Stimulated activated CD4-positive, alpha-beta T cell treated with anti-CD3 and anti-CD28 coated beads, Interleukin-4, amount 100 ng/mL, for 24 hours (primary cell): ENCODE measurements at places on chromosomes 2 and 18.

- DNase-seq: no peak
Measured at GRCh38 chr18:74113711-74114110, 33.9 kb downstream of the FBXO15 start.

GRCh38 chr2:181394741-181395437 is 62.3 kb upstream of the ITGA4 start:
- no peak for DNase-seq

GRCh38 chr2:232611559-232612218 is 21.7 kb upstream of the EFHD1 start:
- peak; percentile 74 for DNase-seq

- no peak for DNase-seq
Measured at GRCh38 chr2:147773479-147773878, 71.3 kb upstream of the ACVR2A start.

DNA sequence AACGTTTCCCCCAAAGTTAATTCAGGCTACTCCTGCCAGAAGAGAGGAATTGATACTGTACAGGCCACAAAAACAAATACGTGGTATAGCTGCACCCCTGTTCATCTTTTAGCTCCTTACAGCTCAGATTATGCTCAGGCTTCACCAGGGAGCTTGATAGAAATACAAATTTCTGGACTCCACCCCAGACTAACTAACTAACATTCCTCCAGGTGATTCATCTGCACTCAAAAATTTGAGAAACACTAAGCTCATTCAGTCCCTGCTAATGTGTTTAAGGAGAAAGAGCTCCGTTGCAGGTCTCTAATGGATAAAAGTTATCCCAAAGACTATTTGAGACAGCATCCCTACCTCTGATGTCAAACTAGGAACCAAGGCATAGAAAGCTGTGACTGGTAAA is 36.8 kb upstream of the UNC80 start:
- DNase-seq: no peak

- no peak for DNase-seq
Measured at GRCh38 chr2:223959688-223960087, 2.4 kb downstream of the MRPL44 start.

GRCh38 chr2:19670303-19670702 is 231.5 kb downstream of the TTC32 start:
- DNase-seq: no peak

GRCh38 chr18:25443776-25444175 is 91.8 kb upstream of the ZNF521 start:
- no peak for DNase-seq

DNA sequence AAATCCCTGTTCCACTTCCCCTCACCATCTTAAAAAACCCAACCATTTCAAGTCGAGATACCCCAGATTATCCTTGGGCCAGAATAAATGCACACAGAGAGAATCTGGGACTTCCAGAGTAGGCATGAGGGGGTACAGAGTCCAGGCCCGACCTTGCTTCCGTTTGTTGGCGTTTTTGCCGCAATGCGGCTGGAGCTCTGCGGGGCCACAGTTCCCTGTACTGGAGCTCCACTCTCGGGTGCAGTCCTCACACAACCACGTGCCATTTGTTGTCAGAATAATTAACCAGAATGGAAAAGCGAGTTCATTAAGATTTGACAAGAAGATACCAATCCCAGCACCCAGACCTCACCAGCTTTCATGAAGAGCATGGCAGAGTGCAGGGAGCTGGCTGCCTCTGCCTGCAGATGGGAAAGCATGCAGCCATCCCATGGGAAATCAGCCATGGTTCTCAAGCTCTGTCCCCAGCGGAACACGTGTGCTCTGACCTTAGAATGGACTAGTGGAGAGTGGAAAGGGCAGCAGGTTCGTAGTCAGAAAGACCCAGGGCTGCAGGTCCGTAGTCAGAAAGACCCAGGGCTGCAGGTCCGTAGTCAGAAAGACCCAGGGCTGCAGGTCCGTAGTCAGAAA is 472.8 kb downstream of the EIPR1 start:
- DNase-seq: no peak

GRCh38 chr2:112003576-112004252 is 51.4 kb upstream of the TMEM87B start:
- no peak for DNase-seq

DNA sequence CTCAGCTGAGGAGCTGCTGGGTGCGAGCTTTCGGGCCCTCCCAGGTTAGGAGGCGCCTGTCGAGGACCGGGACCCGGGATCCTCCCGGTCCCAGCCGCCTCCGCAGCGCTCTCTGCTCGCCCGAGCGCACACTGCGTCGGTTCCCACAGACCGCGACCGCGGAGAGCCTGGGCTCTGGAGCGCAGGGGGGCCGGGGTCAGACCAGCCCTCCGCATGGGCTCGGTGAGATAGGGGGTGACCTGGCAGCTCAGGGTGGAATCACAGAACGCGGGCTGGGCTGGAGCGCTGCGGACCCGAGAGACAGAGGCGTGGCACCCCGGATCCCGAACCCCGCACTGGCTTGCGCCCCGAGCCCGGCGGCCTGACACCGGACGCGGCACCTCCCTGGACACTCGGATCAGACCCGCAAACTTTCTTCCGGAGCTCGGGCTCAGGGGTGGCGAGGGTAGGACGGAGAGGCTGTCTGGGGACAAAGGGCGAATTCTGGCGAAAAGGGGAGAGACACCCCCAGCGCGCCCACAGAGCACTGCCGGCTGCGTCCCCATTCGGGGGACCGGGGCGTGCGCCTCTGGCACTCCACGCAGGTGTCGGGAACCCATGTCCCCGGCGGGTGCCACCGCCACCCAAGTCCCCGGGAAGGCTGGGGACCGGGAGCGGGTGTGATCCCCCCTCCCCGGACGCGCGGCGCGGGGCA is 612 bp downstream of the DIPK1C start:
- no peak for DNase-seq

GRCh38 chr18:22391407-22392345 is 26.0 kb downstream of the CTAGE1 start:
- DNase-seq: peak; percentile 28

DNA sequence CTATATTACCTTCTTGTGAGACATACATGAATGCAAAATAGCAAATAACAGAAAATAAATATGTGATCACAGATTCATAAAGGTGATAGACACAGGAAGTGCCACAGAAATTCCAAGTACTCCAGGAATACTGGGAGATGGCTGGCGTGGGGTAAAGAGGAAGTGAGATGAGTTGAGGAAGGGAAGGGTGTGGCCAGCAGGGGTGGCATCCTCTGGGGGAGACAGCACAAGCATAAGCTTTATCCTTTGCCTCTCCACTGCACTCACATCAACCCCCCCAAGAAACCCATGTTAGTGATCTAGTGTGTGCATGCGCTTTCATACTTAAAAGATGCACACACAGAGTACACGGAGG is 94.8 kb upstream of the B3GNT7 start:
- DNase-seq: no peak

DNA sequence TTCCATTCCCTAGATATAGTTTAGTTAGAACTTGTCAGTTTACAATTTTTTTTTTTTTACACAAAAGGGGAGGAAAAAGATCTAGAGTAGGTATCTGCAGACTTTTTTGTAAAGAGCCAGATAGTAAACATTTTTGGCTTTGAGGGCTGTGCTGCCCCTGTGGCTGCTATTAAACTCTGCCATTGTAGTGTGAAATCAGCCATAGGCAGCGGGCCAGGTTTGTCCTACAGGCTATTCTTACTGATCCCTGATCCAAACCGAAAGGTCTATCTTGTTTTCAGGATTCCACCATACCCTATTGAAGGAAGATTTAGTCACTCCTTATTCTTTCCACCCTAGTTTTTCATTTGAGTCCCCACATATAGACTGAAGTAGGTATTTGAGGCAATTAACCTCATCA is 203.4 kb downstream of the RND3 start:
- no peak for DNase-seq

GRCh38 chr18:54284981-54285785 is 15.9 kb downstream of the POLI start:
- DNase-seq: peak; percentile 78

- no peak for DNase-seq
Measured at GRCh38 chr2:15643791-15644585, 52.3 kb downstream of the DDX1 start.

DNA sequence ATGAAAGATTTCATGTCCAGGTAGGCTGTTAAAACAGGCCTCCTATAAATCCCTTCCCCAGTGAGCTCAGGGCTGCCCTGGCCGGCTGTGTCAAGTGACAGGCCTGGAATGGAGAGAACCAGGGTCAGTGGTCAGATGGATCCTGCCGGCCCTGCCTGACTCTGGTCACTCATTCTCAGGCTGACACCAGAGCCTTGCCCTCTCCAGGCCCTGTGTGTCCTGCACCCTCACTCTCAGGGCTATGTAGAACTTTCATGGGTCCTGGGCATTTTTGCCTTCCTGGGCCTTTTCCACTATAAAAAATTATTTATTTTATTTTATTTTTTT is 82.0 kb upstream of the RGPD5 start:
- no peak for DNase-seq

DNA sequence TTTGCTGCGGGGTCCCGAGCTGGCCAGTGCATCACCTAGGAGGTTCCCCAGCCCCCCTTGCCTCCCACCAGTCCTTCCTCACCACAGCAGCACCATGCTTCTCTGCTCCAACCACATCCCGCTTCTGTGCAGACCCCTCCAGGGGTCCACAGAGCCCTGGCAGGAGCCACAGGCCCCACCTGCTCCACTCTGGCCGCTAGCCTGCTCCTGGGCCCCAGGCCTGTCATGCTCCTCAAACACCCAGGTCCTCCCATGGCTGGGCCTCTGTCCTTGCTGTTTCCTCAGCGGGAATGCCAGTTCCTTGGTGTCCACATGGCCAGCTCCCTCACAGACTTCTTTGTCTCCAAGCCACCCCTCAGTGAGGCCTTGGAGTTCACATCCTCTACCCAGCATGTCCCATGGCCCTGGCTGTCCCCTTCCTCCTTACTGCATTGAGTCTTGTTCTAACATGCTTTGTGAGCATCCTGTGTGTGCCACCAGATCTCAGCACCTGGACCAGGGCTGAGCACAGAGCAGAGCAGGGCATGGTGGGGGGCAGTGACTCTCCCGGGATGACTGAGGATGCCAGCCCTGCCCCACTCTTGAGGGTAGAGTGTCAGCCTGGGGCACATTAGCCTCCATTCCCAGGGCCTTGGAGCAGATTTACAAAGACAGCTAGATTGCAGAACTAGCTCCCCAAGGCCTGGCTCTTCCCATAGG is 201.0 kb upstream of the HS6ST1 start:
- DNase-seq: no peak

GRCh38 chr2:9637330-9637729 is 6.5 kb upstream of the YWHAQ start:
- no peak for DNase-seq

DNA sequence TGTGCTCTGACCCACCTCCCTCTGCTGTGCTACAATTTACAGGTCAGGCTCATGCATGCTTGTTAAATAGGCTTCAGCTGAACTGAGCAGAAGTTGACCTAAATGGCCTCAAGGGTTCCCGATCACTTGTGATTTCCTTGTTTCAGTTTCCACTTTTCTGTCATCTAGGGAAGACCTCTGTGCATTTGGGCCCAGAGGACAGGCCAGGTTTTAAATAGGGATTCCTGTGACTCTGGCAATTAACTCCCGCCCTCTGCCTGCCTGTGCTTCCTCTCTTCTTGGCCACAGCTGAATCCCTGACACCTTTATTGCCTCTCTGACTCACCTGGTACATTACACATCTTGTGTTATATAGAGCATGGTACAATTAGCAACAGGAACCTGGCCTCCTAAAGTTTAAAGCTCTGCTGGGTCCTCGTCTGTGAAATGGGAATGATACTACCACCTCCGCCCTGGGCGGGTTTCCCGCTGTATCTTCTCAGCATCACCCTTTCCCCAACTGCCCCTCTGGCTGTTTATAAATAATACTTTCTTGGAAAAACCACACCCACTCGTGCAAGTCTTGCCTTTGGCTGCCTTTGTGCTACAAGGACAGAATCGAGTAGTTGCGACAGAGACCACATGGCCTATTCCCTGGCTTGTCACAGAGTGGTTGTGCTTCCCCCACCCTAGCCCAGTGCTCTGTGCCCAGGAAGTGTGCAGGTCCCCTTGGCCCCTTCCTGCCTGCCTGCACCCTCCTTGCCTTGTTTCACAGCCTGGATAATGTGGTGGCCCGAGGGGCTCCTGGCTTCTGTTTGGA is 7.9 kb downstream of the CABLES1 start:
- no peak for DNase-seq

GRCh38 chr2:229282758-229283546 is 11.9 kb upstream of the PID1 start:
- no peak for DNase-seq

DNA sequence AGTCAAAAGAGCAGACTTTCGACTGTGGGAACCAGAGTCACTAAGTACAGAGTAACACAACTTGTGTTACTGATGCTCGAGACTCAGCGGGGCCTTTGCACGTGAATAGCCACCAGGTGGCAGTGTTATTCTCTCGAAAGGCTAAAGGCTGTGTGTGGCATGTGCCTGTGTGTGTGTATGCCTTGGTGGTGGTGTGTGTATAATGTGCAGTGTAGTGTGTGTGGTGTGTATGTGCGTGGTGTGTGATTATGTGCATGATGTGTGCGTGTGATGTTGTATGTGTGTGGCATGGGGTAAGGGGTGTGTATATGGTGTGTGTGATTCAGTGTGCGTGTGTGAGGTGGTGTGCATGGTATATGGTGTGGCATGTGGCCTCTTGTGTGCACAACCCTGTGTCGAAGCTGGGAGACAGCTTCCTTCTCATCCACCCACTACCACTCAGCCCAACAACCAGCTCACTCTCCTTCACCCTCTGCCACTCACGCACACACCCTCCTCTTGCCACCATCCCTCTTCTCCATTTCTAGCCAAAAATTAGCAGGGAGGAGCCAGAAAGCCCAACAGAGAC is 83.0 kb upstream of the ZNF532 start:
- DNase-seq: peak; percentile 75

DNA sequence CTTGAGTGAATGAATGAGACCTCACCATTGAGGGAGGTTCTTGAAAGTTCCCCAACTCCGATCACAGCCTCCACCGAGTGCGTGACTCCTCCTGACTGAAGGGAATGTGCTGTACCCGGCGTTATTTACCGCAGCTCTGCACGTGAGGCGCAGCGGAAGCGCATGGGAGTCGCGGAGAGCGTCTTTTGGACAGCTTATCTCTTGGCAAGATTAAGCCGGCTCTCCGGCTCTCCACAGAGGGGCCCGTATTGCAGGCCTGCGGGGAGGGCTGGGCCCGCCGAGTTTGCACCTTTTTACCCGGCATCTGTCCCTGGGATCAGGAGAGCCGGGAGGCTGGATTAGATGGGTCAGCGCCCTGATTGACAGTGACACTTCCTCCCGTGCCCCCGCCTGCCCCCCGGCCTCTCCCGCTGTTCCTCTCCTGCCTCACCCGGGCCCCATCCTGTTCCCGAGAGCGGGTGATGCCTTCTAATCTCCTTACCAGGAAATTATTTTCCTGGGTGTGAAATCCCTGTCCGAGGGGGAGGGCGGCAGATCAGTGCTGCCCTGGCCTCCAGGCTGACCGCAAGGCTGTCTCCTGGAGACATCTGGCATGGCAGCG is 176.3 kb downstream of the INHBB start:
- DNase-seq: no peak

GRCh38 chr2:71746946-71747501 is 293.7 kb downstream of the DYSF start:
- no peak for DNase-seq

GRCh38 chr2:44169155-44169898 is 652 bp downstream of the PPM1B start:
- peak; percentile 53 for DNase-seq
